Endothelial cell of umbilical vein (primary cell): ENCODE measurements at places on chromosomes 16 and 17. TPM values are rescaled to one million over a fixed set of nuclear protein-coding genes. Genes with fewer than 3 reads are reported as not detected.

The DHX58 gene
- polyA plus RNA-seq = 9.0 and 12.7 TPM in 2 replicates

The KRT24 gene
- polyA plus RNA-seq = not detected in 2 replicates

The TEX19 gene
- polyA plus RNA-seq = 0.05 and 0.06 TPM in 2 replicates

The TLCD3B gene
- 0.37 and 0.59 TPM in 2 replicates for polyA plus RNA-seq

The CAMKK1 gene
- 4.3 and 4.5 TPM in 2 replicates for polyA plus RNA-seq

The KRTAP1-3 gene
- not detected in 2 replicates for polyA plus RNA-seq

The ABCA5 gene
- 6.9 and 9.3 TPM in 2 replicates for polyA plus RNA-seq

The SRCIN1 gene
- 0.15 and 0.37 TPM in 2 replicates for polyA plus RNA-seq

The FAHD1 gene
- polyA plus RNA-seq = 69.2 and 85.0 TPM in 2 replicates

The CISD3 gene
- polyA plus RNA-seq = 8.7 and 11.1 TPM in 2 replicates

The MGAT5B gene
- 1.7 and 1.9 TPM in 2 replicates for polyA plus RNA-seq

The SLC16A13 gene
- polyA plus RNA-seq = 16.8 and 18.4 TPM in 2 replicates

The TEX14 gene
- 0.02 and 0.10 TPM in 2 replicates for polyA plus RNA-seq

The TSPAN10 gene
- 1.1 TPM in 2 replicates for polyA plus RNA-seq

The ABI3 gene
- 35.0 and 35.5 TPM in 2 replicates for polyA plus RNA-seq

The NLRC3 gene
- polyA plus RNA-seq = 0.84 and 0.96 TPM in 2 replicates

The PARD6A gene
- polyA plus RNA-seq = 2.9 and 4.3 TPM in 2 replicates

The MRM1 gene
- 3.4 and 3.7 TPM in 2 replicates for polyA plus RNA-seq

The KCNH4 gene
- polyA plus RNA-seq = 0.06 and 0.11 TPM in 2 replicates

The HASPIN gene
- 2.7 TPM in 2 replicates for polyA plus RNA-seq

The TP53TG3B gene
- polyA plus RNA-seq = not detected in 2 replicates

The MYLK3 gene
- 0.02 TPM in 1 of 2 replicates, not detected in the other for polyA plus RNA-seq

The DNAJC7 gene
- polyA plus RNA-seq = 16.0 and 19.8 TPM in 2 replicates

The AANAT gene
- polyA plus RNA-seq = not detected in 2 replicates

The UBE2G1 gene
- 23.4 and 29.2 TPM in 2 replicates for polyA plus RNA-seq

The P3H4 gene
- 57.3 and 58.3 TPM in 2 replicates for polyA plus RNA-seq
